Activated T-helper 1 cell treated with Interleukin-2 at 50 U/mL for 16 hours (primary cell): ENCODE measurements at places on chromosomes 3 and 15.
A peak's percentile ranks its signal among the peaks of the same experiment; 100 is the strongest.

GRCh38 chr3:76310667-76311066, 525.3 kb upstream of the ZNF717 start:
- DNase-seq: no peak

DNA sequence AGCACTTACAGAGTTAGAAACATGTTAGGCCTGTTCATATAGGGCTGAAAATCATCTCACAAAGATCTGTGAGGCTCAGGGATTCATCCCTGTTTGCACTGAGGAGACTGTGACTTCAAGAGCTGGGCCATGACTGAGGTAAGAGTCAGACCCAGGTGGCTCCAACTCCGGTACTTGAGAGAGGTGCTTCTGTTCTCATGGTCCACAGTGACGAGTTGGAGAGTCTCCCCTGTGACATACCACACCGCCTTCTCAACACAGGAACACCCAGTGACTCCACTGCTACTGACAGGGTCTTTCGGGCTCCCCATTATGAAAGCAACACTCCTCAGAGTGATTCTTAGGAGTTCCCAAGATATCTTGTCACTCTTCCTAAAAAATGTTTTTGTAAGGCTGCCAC, 27.4 kb downstream of the FSTL1 start:
- no peak for DNase-seq

DNA sequence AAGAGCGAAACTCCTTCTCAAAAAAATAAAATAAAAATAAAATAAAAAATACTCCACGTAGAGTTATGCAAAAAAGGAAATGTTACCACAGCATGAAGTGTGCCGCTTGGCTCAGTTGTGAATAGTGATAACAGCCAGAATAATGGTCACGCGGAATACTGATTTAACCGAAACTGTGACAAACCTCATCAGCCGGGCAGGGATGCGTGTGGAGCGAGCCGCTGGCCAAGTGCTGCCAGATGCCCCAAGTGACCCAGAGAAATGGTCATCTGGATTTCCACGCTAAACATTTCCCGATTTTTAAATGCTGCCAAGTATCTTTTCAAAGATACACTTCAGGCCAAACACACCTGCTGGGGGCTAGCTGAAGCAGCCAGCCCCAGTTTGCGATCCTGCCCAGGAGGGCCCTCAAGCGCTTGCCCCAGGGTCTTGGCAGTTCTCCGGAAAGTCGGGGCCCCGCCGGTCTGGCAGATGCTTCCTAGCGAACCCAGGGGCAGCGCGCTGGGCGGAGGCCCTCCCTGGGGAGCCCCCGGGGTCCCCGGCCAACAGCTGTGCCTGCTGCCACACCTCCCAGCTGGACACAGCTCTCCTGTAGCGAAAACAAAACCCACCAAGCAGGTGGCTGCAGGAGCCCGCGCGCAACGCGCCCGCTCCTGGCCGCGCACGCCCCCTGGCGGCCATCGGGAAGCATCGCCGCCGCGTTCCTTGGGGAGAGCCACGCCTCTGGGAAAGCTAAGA, 35.1 kb downstream of the CMTM6 start:
- DNase-seq: peak; percentile 58

DNA sequence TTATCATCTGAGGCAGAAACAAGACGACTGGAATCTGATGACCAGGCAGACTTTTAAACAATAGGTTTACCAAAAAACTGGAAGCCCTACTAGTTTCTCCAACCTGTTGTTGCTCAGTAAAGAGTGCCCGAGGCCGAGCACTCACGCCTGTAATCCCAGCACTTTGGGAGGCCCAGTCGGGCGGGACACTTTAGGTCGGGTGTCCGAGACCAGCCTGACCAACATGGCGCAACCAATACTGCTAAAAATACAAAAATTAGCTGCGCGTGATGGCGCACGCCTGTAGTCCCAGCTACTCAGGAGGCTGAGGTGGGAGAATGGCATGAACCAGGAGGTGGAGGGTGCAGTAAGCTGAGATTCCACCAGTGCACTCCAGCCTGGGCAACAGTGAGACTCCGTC, 1.1 kb upstream of the WDR5B start:
- DNase-seq: no peak

GRCh38 chr3:156509189-156510174, 45.4 kb downstream of the SSR3 start:
- DNase-seq: no peak

DNA sequence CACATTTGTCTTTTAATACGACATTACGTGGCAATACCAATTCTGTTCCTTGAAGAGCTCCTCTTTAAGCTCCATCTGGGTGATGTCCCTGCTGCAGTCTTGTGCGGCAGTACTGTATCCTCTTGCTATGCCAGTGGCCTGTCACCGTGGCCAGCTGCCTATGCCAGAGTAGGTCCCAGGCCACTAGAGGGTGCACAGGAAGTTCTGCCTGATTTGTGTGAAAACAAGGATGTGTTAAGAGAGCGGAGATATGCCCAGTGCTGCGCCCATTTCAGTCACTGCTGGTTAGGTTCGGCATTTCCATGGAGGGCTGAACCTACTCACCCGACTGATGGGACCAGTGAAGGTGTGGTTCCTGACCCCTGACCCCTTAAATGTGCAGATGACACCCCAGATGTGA, 25.2 kb downstream of the NIPA1 start:
- no peak for DNase-seq

GRCh38 chr3:42712688-42713372, 10.2 kb upstream of the HHATL start:
- DNase-seq: no peak
